ENCODE measurements at places on chromosomes 4 and X.

- no peak for DNase-seq
These were observed 508.6 kb downstream of the RAB28 start for GRCh38 chr4:12975511-12975910.

DNA sequence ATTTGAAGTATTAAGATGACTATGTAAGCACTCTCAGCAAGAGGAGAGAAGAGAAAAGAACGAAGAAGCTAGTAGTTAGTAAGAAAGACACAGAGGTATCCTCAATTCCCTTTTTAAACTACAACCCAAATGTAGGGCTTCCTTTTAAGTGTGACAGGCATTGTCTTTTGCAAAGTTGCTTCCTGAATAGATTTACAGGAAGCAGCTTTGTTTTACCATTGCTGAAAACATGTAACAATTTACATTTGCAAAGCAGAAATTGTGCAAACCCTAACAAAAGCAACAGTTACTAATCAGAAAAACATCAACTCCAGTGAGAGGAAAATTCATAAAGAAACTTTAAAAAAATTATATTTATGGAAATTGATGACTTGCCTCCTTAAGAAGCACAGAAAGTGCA lies 96.4 kb downstream of the FAM13A start:
- no peak for DNase-seq

DNA sequence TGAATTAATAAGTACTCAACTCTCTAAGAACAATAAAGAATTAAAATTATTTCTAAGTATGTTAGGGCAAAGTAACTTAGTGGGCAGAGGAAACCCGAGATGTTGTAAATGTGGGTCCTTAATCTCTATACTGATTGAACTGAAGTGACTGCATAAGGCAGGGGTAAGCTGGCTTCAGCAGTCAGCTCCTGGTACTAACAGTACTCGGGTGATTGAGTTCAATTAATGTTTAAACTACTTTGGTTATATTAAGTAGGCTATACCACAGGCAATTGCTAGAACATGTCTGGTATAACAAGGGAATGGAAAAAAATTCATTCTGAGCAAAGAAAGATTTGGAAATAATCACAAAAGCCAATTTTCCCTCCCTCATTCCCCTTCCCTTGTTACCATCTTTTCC lies 90.7 kb downstream of the LNX1 start:
- no peak for DNase-seq

DNA sequence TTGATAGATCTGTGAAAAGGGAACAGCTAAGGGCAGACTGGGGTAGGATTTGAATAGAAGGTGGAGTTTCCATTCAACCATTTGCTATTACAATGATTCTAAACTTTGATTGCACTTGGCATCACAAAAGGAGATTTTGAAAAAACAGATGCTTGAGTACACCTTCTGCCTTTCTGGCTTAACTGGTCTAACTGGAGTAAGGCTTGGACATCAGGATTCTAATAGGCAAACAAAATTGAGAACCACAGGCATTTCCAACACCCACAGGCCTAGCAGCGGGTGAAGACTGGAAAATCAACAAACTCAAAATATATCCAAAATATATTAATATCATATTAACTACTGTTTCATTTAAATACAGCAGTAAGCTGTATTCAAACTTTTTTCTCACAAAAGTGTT lies 1.9 kb upstream of the VEGFC start:
- no peak for DNase-seq

- DNase-seq = peak; percentile 34
These were observed 118.4 kb upstream of the WDR17 start for GRCh38 chr4:175947117-175947722.

DNA sequence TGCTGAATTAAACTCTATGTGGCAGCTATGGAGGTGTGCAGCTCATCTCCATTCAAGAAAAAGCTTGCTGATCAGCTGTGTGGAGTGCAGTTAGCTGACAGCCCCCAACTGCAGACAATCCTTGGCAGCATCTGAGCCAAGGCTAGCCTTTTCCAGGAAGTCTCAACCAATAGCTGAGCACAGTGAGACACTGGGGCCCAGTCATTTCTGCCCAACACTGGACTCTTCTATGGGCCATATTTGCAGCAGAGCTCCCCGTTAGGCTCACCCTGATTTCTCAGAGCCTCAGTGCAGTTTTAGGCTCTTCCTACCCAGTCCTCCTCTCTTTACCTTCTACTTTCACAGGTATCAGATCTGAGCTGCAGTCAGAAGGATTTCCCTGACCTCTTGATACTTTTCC lies 12.9 kb downstream of the DDX53 start:
- DNase-seq = no peak

GRCh38 chrX:19589105-19589504 lies 73.8 kb upstream of the MAP3K15 start:
- no peak for DNase-seq

DNA sequence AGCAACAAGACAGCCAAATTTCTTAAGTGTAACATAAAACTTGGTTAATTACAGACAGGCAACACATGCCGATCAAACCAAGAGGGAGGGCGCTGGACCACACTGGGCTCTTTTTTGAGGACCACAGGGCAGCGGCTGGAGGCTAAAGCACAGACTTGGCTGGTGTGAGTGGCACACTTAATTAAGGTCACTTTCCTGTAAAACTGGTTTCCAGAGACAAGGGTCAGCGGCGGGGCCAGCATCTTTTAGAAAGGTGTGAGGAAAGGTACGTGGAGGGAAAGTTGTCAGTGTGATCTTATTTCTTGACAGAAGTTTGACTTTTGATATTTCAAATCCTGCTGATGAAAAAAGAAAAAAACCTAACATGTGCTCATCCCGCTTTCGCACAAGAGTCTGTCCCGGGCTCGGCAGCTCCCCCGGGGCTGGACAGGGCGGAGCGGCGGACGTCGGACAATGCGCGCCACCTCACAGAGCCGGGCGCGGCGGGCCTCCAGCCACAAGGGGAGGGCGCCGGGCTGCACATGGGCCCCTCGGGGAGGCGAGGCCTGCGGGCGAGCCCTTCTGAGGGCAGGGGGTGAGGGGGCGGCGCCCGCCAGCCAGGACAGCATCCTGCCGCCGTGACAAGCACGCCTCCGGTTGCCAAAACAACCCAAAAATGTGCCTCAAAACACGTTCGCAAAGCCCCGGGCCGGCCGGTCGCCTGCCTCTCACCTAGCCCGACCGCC lies 660 bp upstream of the HSPA4L start:
- DNase-seq = peak; percentile 25

GRCh38 chrX:115573185-115573584 lies 12.2 kb downstream of the PLS3 start:
- no peak for DNase-seq

DNA sequence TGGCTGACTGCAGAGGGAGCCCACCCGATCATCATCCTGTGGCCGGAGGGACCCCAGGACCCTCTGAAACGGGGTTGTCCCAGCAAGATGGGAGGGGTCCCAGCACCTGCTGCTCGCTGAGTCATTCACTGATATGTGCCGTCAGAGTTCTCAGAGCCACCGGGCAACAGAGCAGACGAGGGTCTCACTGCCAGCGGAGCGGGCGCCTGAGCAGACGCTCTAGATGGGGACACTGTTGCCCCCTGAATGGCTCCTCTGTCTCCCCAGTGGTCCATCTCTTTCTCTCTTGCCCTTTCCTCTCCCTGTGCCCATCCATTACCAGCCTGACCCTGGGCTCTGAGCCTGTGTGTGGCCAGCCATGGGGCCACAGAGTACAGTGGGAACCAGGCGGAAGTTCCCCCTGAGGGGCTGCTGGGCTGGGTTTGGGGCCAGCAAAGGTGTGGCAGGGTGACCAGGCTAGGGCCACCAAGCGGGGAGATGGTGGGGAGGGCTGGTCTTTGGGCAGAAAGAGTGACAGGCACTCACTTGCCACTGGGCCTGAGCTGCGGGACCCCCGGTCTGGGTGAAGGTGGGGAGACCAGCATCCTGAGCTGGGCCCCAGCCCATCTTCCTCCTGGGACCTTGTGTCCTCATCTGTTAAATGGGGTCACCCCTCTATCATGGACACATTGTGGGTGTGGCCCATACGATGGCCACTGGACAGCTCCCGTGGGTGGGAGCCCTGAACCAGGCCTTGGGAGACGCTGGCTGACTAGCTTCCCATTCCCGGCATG lies 90.9 kb downstream of the HMX1 start:
- no peak for DNase-seq

GRCh38 chr4:80153874-80154544 lies 43.3 kb upstream of the PRDM8 start:
- DNase-seq = no peak

GRCh38 chrX:25726539-25726938 lies 411.6 kb upstream of the MAGEB18 start:
- peak; percentile 80 for DNase-seq

DNA sequence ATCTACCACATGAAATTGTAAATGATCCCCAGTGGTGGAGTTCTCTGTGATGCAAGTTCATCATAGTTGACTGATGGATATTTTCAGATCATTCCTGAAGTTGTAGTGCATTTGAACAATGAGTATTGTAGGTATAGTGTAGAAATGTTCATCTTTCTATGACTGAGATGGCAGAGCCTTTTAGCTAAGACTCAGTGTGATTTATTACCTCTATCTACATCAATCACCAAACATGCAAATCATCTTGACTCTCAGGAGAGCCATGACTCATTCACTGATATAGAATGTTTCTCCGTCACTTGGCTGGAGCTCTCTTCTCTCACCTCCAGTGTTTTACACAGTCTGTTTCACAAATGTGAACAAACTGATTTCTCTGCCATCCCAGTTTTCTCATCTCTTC lies 392.6 kb downstream of the IL1RAPL1 start:
- peak; percentile 18 for DNase-seq

GRCh38 chrX:134604701-134605311 lies 53.5 kb downstream of the PLAC1 start:
- no peak for DNase-seq

DNA sequence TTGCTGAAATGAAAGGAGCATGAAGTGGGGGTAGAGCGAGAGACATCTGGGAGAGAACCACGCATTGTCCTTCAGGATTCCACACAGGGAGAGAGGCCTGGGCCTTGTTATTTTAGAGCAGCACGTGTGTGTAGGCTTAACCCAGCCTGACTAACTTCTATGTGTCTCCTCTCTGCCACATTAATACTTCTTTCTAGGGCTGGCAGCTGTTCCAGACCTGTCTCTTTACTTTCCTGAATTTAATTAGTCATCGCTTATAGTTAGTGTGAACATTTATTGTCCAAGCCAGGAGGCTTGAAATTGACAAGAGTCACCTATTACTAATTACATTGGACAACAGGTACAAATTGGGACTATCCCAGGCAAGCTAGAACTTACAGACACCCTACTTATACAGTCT lies 51.3 kb downstream of the SMAD1 start:
- DNase-seq = no peak

DNA sequence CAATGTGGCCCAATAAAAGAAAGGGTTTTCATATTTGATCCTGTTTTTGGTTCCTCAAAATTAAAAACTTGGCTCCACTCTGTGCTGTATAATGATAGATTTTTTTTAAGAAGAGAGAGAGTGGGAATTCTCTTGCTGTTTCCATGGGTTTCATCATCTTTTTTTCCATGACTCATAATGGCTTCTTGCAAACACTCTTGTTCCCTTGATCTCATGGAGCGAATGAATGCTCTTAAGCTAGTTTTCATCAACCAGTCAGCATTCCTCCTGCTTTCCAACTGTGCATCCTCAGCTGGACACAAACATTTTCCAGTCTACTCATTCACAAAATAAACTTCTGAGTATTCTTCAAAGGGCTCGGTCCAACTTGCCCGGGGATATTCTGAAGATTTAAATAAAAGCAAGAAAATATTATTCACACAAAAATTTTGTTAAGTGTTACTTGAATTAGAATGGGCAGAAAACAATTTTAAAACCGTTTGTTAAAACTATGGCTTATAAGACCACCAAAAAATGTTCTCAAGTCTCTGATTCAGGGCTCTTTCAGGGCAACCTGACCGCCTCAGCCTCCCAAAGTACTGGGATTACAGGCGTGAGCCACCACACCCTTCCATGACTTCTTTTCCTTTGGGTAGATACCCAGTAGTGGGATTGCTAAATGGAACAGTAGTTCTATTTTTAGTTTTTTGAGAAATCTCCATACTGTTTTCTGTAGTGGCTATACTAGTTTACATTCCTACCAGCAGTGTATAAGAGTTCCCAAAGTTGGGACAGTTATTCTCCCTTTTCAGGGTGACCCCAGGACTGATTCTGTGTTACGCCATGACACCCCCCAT lies 64.7 kb downstream of the TMEM156 start:
- DNase-seq = peak; percentile 83

DNA sequence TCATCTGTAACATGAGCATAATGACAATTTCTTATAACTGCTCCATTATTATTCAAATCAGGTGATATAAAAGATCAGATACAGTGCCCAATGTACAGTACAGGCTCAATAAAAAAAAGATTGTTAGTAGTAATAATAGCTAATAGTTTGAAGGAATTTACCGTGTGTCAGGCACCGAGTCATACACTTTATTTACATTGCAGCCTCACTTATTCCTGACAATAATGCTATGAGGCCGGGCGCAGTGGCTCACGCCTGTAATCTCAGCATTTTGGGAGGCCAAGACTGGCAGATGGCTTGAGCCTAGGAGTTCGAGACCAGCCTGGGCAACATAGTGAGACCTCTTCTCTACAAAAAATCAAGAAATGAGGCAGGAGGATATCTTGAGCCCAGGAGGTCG lies 10.1 kb upstream of the MAP7D3 start:
- no peak for DNase-seq

DNA sequence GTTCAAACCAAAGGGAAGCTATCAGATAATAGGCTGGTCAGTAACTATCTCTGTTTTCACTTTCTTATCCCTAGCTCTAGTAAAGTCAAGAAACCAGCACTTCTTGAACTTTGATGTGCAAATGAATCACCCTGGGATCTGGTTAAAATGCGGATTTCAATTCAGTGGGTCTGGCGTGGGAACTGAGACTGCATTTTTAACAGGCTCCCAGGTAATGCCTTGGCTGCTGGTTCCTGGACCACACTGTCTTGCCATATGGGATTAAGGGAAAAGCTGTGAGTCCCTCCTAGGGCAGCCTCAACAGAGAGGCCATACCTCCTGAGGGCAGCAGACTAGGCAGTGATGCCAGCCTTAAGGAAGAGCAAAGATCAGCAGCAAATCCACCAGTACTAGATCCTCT lies 1.7 kb downstream of the RNF175 start:
- DNase-seq = no peak

- DNase-seq = no peak
These were observed 401 bp downstream of the SOWAHD start for GRCh38 chrX:119758731-119759247.

- peak; percentile 4 for DNase-seq
These were observed 4.5 kb downstream of the RAPGEF2 start for GRCh38 chr4:159107203-159107925.

Measured in A172 (cell line).